ENCODE measurements at places on chromosomes 5 and 9. TPM values are rescaled to one million over a fixed set of nuclear protein-coding genes. Genes with fewer than 3 reads are reported as not detected.

Gene KCNV2
- not detected for total RNA-seq

Gene IL3
- not detected for total RNA-seq

Gene DMGDH
- total RNA-seq, result 1.1 TPM

GRCh38 chr5:178522361-178522760 is 67.8 kb downstream of the COL23A1 start:
- no peak for DNase-seq
- no peak overlapping the region for H3K27ac ChIP-seq
- H3K36me3 ChIP-seq, result no peaks in the 10 kb centered on the region
- no peak overlapping the region for H3K4me3 ChIP-seq

GRCh38 chr9:84387821-84388220 is 47.3 kb upstream of the SLC28A3 start:
- no peak overlapping the region for H3K27ac ChIP-seq
- no peaks in the 10 kb centered on the region for H3K36me3 ChIP-seq
- no peak for DNase-seq
- H3K4me1 ChIP-seq, result no peaks in the 10 kb centered on the region

DNA sequence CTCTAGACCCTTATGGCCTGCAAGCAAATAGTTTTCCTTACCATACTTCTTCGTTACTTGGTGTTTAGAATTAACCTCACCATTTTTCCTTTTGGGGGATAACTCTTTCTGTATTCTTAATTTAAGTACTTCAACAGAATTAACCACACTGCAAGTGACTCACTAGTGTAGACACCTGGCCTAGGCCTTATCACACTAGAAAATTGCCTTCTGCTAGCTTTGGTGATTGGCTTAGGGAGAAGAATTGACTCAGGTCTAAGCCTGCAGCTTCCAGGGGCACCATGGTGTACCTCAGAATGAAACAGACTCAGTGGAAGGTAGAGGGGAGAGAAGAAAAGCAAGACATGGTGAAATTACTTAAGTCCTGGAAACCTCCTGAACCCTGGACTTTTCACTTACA is 112.8 kb upstream of the HMHB1 start:
- H3K4me1 ChIP-seq, result no peaks in the 10 kb centered on the region
- DNase-seq, result no peak
- H3K4me3 ChIP-seq, result no peak overlapping the region

DNA sequence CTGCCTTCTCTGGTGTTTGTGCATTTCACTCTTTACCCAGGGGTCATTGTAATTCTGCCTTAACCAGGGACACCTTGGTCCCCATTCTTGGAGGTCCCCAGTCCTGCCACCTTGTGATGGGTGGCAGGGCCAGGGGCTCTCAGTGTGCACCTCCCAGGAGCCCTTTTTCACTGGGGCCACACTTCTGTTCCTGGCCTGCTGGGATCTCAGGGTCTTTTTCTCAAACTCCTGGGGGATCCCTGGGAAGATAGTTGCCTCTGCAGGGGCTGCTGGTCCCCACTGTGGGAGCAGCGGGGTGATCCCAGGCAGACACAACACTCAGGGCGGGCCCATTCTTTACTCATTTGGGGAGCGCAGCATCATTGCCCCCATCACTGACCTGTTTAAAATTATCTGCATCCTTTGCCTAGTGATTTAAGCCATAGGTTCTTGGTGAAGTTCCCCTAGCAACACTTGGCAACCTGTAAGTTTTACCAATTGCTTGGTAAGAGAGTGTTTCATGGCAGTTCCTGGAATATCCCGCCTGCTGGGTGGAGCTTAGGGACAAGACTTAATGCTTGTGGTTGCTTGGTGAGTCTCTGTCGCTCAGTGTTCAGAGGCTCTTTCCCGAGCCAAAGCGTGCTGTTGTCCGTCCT is 15.7 kb downstream of the PHF2 start:
- no peak overlapping the region for H3K27ac ChIP-seq
- H3K4me3 ChIP-seq, result no peak overlapping the region
- H3K36me3 ChIP-seq, result no peaks in the 10 kb centered on the region
- H3K4me1 ChIP-seq, result peaks cover 34% of the 10 kb centered on the region
- no peak for DNase-seq

DNA sequence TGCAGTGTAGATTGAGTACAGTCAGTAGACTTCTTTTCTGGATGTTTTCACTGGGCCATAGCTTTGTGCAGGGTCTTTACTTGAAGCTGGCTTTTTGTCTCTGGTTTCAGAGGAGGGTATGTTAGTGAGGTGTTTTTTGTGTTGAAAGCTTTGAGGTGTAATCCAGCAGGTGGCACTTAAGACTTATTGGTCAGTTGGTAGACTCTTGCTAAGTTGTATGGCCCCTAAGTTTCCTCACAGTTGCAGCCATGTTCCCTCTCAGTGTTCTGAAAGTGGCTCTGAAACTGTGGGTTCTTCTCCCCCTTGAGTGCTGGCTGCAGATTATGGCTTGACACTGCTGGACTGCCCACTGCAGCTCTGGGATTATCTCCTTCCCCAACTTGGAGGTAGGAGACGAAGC is 55.7 kb upstream of the SLC44A1 start:
- H3K27me3 ChIP-seq, result no peaks in the 10 kb centered on the region
- H3K4me1 ChIP-seq, result peaks cover 17% of the 10 kb centered on the region
- no peak for DNase-seq
- no peak overlapping the region for H3K27ac ChIP-seq

GRCh38 chr5:68652534-68652965 is 437.0 kb downstream of the PIK3R1 start:
- no peaks in the 10 kb centered on the region for H3K4me1 ChIP-seq
- H3K27ac ChIP-seq, result no peak overlapping the region
- no peaks in the 10 kb centered on the region for H3K36me3 ChIP-seq
- H3K27me3 ChIP-seq, result no peaks in the 10 kb centered on the region
- H3K4me3 ChIP-seq, result no peak overlapping the region
- DNase-seq, result no peak

GRCh38 chr5:72817076-72817481 is 618 bp downstream of the TNPO1 start:
- peak overlapping the region; percentile 83 for H3K4me3 ChIP-seq
- H3K36me3 ChIP-seq, result no peaks in the 10 kb centered on the region
- H3K27ac ChIP-seq, result peak overlapping the region; percentile 99

All from upper lobe of left lung (tissue), 6 donors.